ENCODE measurements at places on chromosomes 12 and 14.

DNA sequence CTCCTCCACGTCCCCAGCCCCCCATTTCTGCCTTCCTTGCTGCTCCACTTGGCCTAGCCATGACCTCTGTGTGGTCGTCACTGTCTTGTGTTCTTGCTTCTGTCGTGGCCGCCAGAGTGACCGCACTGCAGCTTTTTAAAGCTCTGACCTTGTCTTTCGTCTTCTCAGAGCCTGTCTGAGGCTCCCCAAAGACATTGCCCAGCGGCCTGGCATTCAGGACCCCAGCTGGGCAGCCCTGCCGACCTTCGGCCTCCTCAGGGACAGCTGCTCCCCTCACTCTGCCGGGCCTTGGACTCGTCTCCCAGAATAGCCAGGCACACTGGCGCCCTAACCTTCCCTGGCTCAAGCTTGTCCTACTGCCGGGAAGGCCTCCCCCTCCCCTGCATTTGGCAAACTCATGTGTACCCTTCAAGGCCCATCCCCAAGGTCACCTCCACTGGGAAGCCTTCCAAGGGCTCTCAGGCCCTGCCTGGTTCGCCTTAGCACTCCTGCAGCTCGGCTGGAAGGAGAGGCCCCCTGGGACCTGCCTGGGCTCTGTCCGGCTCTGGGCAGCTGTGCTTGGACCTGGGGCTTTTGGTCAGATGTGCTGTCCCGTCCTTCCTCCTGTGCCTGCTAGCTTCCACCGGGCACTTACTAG is 15.7 kb upstream of the DLK1 start:
- DNase-seq, result no peak

DNA sequence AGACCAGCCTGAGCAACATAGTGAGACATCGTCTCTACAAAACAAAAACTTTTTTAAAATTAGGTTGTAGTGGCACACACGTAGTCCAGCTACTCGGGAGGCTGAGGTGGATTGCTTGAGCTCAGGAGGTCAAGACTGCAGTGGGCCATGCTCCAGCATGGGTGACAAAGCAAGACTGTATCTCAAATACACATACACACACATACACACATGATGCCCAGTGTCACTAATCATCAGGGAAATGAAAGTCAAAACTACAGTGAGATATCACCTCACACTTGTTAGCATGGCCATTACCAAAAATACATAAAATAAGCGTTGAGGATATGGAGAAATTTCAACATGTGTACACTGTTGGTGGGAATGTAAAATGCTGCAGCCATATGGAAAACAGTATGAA is 33.2 kb upstream of the KICS2 start:
- DNase-seq, result no peak

- no peak for DNase-seq
Measured at GRCh38 chr12:65966852-65967593, 142.7 kb downstream of the HMGA2 start.

GRCh38 chr14:85413836-85414526 is 116.0 kb upstream of the FLRT2 start:
- DNase-seq, result no peak

DNA sequence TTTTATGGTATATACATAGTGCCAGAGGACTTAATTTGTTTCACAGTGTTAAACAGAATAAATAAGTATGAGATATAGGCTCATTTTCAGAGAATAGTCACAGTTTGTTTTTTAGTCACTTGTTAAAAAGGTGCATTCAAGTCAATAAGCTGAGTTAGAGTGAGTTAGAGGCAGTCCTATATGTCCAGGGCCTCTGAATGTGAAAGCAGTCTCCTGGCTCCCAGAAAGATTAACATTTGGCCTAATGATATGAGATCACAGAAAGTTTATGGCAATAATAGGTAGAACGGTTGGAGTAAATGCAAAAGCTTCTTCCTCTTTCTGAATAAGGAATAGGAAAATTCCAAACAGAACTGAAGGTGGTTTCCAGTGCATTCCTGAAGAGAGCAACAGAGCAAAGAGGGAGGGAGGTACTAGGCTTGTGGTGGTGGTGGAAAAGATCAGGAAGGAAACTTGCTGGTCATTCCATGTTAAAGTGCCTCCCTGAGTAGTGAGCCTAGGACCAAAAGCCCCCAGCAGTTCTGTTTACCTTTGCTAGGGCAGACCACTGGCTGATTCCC is 54.4 kb downstream of the SLC38A4 start:
- DNase-seq, result no peak

GRCh38 chr14:99971941-99972747 is 93.1 kb upstream of the EVL start:
- no peak for DNase-seq

DNA sequence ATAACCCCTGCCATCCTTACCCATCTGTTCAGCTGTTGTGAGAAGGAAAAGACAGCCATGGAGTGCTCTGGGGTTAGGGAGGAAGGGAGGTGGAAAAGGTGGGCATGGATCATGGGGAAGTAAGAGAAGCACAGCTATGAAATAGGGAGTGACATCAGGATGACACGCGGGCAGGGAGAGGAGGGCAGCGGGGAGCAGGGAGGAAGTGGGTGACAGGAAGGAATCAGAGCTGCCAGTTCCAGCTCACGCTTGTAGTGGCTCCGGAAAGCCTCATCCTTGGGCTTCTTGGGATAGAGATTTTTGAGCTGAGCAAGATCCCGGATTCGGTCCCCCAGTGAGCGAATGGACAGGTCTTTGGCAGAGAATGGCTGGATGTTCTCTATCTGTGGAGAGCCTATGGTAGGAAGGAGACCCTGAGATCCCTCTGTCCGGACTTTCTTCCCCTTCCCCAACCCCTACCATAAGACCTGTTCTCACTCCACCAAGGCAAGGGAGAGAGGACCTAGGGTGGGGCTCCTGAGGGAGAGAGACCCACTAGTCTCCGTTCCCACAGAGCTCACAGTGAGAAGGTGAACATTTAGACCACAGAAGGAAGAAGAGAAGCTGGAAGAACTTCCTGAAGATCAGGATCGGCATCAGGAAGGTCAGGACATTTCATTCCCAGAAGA is 10.3 kb downstream of the NAB2 start:
- no peak for DNase-seq

DNA sequence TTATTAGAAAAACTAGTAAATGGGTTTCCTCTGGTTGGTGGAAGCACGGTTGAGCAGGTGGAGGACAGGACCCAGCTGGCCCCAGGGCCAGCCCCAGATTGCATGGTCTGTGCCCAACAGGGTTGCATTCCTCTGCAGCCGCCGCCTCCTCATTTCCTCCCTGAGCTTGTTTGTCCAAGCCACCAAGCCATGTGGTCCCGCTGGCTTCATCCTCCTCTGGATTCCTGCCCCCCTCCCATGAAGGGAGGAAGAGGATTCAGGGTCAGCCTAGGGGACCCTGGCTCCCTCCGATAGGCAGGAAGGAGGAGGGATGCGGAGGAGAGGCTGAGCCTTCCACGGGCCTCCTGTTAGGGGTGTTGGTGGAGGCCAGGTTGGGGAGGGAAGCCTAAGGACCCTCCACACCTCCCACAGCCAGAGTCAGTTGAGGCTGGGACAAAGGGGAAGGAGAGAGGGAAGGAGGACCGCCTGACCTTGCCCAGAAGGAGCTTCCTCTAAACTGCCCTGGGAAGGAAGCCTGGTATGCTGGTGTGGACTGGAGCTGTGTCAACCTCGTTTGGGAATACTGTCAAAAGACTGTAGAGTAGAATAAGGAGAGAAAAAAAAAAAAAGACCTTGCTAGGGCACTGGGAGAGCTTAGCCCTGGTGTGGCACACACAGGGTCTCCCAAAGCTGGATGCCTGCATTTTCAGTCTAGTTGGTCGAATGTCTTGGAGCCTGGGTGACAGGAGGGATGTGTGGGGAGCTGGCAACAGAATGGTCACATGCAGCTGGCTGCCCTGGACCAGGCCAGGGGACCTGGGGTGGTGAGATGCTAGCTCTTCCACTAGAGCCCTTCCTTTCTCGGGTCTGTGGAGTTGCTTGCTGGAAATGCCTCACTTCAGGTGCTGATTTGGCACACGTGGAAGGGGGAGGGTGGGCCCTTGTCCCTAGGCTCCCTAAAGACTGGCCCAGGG is 42.4 kb downstream of the PLEKHG3 start:
- no peak for DNase-seq

DNA sequence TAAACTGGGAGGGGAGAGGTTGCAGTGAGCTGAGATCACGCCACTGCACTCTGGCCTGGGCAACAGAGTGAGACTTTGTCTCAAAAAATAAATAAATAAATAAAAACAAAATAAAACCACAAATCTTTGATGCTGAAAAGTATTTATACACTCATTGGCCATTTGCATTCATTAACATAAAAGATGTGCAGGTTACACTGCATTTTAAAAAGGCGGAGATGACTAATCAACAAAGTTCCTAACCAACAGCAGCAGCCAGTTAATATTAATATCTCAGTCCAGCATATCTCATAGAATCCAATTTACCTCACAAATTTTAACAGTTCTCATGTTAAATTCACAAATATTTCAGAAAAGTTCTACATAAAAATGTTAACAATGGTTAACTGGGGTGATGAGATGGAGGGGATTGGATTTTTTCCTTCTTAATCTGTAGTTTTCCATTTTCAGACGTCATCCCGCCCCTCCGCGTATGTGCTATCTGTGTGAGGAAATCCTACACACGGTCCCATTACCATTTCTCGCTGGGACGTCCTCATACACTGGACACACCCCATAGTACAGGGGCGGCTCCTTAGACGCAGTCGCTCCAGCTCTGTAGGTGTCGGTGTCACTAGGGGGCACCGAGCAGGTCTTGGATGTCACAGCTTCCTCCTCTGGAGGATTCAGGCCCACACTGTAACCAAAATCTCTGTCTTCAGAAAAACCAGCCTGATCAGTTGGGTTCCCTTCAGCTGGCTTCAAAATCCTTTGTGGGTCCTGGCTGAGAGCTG is 7.3 kb downstream of the ANKLE2 start:
- no peak for DNase-seq

DNA sequence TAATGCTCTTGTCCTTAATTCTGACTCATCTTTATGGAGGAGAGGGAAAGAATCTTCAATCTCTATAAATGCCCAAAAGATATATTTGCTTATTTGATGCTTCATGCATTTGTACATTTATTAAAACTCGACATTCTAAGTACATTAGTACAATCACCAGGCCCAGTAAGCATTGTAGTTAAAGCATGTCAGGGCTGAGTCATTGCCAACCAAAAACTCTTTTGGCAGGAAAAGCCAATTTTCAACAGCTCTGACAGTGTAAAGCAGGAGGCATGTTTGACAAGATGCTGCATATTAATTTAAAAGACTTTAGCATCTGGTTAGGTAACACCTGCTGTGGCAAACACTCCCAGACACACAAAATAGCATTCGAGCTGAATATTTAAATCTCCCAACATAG is 290.9 kb downstream of the PPFIA2 start:
- no peak for DNase-seq

GRCh38 chr12:68163560-68164081 is 4.1 kb upstream of the IFNG start:
- no peak for DNase-seq

DNA sequence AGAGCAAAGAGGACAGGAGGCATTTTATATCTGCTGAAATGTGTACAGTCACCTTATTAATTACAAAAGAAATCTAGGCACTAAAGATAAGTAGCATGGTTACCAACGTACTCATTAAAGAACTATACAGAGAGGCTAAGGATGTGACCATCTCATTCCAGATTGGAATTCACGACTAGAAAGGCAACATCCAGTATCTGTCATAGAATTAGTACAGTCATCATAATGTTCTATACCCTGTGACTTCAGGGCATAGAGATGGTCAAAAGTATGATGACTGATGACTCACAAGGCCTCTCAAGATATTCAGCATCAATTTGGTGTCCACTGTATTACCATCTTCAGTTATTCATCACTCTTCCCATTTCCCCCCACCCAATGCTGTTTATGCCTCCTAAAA is 144.0 kb upstream of the PLEKHG7 start:
- no peak for DNase-seq

GRCh38 chr12:71562676-71563595 is 100.7 kb downstream of the ZFC3H1 start:
- DNase-seq, result no peak

- DNase-seq, result no peak
Measured at GRCh38 chr14:47626151-47627035, 49.0 kb downstream of the MDGA2 start.

GRCh38 chr14:102683399-102684297 is 91.2 kb downstream of the RCOR1 start:
- no peak for DNase-seq

GRCh38 chr12:10069099-10069498 is 29.7 kb downstream of the CLEC1A start:
- no peak for DNase-seq

DNA sequence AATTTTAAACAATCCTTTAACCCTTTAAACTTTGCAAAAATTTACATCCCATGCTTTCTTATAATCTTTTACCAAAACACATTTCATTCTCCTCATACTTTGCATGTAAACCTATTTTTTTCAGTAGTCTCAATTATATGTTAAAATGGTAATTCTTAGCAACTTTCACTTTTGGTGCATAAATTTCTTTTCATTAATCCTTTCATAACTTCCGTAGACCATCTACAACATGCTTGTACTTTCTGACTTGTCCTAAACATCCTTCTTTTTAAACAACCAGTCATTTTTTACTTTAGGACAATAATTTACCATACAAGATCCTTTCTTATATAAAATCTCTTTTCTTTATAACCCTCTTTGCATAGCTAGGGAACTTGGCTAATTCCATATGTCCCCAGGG is 19.5 kb downstream of the CCDC91 start:
- DNase-seq, result no peak

DNA sequence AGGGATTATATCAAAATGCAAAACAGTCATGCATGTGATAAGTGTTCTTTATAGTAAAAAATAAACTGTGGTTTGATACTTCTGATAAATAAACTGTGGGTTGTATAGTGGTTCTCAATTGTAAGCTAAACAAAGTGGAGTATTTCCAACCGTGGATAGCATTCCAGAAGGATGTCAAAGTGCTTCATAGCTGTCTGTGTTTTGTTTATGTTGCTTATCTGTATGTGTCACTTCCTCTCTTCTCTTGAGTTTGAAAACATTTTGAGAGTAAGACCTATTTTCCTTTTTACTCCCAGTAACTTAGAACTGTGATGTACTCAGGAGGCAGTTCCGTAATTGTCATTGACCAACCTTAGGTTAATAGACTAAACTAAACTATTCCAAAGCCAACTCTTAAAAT is 415.8 kb downstream of the TMTC2 start:
- no peak for DNase-seq

DNA sequence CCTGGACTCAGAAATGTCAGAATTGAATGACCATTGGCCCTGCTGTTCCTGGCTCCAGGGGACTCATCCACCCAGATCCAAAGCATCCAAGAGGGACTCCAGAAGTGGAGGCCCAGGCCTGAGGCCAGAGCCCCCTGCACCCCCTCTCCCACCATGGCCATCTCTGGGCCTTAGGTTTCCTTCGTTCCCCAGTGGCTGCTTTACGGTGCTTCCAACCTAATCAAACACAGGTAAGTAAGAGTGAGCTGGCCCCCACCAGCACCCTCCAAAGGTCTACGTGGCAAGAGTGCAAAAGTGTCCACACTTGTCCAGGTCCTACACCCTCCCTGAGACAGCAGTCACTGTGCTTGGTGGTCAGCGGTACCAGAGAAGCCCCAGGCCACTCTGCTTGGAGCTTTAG is 139.0 kb downstream of the DPF3 start:
- DNase-seq, result no peak

DNA sequence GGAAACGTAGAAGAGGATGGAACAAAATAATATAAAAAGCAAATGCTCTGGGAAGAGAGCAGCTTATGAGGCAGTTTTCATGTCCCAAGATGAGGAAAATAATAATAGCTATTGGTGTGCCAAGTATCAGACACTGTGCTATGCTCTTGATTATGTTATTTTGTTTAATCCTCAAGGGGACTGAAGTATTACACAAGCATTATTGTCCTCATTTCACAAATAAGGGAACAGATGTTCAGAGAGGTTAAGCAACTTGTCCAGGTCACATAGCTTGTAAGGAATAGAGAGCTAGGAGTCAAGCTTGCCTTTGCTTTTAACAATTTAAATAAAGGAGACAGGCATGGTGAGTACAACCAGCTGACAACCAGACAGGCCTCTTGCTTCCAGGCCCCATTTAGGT is 26.9 kb upstream of the LTBP2 start:
- no peak for DNase-seq

Data from activated CD4-positive, CD25-positive, alpha-beta regulatory T cell (primary cell).